T-helper 17 cell (primary cell): ENCODE measurements at places on chromosomes 5 and 9.

DNA sequence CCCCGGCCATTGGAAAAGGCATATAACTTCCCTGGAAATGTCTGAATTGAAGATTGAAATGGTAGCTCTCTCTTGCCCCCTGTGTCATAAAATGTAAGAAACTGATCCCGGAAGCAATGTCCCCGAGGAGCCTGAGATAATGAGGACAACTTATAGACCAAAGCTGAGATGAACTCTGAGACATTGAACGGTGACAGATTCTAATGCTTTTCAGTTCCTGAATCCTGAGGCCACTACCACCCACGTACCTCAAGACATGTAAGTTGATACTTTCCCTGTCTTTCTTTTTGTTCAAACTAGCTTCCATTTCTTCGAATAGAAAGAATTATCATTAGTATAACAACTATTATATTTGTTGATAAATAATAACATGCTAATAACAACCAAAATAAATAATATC lies 51.0 kb downstream of the KIF4B start:
- no peak for DNase-seq

GRCh38 chr5:157331807-157332206 lies 65.9 kb downstream of the CYFIP2 start:
- no peak for DNase-seq

- no peak for DNase-seq
Observed at GRCh38 chr9:128683340-128684064, 5.5 kb upstream of the SET start.

DNA sequence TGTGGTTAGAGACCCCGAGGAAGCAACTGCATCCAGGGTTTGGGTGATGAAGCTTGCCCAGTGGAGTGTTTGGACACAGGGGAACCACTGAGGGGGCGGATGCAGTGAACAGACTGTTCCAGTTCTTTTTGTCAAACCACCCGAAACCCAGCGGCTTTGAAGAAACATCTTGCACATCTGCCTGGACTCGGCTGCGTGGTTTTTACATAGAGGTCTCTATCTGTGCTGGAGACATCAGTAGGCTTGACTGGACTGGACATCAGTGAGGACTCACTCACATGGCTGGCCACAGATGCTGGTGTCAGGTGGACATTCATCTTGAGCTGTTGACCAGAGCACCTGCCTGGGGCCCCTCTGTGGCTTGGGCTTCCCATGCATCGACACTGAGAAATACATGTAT lies 15.3 kb upstream of the SPATA31E1 start:
- DNase-seq, result no peak

DNA sequence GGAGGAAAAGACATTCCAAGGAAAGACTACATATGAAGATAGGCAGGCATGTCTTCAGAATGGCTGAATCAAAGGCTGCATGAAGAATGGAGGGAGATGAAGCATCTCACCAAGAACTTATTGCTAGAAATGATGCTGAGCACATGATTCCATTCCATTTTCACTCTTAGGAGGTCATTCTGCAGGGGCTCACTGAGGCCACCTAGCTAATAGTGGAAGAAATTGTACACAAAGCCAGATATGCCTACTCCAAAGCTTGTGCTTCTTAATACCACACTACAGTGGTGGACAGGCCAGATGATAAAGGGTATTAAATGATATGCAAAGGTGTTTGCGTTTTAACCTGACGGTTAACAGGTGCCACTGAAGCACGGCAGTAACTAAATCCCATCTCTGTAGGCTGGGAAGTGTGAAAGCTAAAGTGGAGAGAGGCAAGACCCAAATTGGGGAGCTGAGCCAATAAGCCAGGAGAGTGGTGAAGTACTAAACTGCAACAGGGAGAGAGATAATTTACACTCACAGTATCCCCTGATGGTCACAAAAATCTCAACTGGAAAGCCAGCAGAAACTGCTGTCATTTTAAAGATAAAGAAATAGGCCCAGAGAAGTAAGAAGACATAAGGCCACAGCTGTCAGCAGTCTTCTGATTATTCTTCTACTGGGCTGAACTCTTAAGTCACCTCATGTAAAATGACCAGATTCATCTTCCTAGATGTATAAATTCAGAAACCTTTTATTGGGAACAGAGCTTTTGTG lies 14.6 kb downstream of the NDUFA8 start:
- DNase-seq, result no peak

GRCh38 chr5:107508097-107508496 lies 162.6 kb downstream of the EFNA5 start:
- DNase-seq, result no peak

GRCh38 chr9:110290001-110290400 lies 33.7 kb upstream of the TXN start:
- DNase-seq, result no peak

DNA sequence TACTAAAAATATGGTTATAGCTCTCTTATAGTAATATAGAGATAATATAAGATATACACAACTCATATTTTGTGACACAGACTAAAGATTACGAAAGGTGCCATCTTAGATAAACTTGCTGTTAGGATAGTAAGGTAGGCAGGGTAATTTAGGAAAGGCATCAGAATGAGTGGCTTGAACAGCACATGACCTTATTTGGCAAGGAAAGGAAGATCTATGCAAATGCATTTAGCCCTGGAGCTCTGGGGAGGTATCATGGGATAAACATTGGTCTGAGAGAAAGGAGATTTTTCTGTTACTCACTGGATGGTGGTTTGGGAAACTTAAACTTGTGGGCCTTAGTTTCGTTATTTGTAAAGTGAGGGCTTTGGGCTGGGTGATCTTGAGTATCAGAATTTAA lies 65.8 kb downstream of the KCTD16 start:
- DNase-seq, result no peak

DNA sequence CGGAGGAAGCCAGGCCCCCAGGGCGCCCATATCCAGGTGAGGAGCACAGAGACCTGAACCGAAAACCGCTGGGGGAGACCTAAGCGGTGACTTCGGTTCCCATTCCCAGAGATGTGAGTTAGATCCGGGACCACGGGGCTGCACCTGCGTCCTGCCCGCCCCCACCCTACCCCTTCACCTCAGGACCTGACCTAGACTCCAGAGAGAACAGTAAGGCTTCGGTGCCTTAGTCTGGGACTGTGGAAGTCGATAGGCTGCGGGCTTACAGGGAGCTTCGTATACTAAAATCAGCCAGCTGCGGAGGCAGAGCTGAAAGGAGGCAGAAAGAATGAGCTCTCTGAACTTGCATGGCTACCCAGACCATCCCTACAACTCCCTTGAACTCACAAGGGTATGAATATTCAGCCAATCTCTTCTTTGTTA lies 518 bp upstream of the FAM13B start:
- DNase-seq, result no peak

DNA sequence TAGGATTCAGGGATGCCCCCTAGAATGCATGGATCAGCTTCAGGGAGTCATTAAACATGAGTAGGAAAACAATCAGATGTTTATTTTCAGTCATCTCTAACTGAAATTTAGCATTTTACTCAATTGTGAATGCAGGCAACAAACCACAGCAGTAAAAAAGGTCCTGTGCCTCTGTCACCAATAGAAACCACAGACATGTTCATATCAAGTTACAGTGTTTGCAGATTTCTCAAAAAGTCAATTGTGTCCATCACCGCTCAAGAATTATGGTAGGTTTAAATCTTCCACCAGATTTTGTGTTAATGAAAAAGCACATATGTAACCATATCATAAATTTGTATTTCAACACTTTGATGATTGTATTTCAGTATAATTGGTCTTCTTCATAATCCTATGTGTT lies 68.4 kb upstream of the SLC1A1 start:
- no peak for DNase-seq

DNA sequence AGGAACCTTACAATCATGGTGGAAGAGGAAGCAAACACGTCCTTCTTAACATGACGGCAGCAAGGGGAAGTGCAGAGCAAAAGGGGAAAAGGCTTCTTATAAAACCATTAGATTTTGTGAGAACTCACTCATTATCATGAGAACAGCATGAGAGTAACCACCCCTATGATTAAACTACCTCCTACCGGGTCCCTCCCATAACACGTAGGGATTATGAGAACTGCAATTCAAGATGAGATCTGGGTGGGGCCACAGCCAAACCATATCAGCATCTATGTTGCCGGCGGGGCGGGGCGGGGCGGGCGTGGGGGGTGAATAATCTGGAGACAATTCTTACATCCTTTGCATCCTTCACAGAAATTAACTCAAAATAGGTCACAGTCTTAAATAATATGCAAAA lies 58.8 kb upstream of the GFPT2 start:
- no peak for DNase-seq

- DNase-seq, result no peak
Observed at GRCh38 chr9:23581931-23582330, 244.1 kb downstream of the ELAVL2 start.

- no peak for DNase-seq
Observed at GRCh38 chr9:120921661-120922181, 4.9 kb downstream of the TRAF1 start.

- no peak for DNase-seq
Observed at GRCh38 chr5:157371655-157372471, 88.2 kb upstream of the NIPAL4 start.

DNA sequence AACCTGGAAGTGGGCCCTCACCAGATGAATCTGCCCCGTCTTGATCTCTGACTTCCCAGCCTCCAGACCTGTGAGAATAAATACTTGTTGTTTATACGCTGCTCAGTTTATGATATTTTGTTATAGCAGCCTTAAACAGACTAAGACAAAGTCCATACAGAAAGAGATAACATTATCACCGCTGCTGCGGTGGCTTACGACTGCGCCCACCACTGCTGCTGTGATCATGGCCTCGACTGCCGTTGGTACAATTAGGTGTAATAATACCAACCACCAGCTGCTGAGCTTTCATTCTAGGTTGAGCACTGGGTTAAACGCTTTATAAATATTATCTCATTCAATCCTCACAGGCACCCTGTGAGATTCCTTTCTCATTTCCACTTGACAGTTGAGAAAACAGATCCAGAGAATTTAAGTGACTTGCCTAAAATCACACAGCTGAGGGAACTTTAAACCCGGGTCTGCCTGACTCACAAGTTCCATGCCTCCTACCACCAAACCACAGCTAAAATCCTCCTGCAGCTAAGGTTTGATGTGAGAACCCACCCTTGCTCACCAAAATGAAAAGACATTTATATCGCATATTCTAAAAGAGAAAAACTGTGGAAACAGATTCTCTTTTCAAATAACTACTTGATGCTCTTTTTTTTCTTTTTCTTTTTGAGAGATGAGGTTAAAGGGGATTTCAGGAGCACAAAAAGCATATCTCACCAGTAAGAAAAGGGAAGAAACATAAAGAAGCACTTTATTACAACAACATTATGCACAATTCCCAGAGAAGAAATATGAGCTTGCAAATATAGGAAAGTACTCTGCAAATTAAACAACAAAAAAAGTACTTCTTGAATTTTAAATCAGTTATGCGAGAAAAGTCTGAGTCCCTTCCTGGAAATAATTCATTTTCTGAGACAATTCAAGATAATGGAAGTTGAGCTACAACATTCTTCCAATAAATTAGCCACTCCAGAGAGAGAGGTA lies 23.9 kb downstream of the GOLM1 start:
- no peak for DNase-seq

DNA sequence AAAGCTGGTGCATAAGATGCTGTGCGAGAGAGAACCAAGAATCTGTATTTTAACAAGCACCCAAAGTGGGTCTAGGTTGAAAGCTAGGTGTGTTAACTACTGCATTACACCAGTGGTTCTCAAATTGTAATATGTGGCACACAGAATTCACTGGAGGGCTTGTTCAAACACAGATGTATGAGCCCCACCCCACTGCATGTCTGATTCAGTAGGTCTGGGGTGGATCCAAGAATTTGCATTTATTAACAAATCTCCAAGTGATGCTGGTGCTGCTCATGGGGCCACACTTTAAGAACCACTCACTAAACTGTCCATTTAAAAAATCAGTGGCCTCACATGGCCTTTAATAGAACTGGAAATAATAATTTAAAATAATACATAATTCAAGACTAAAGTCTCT lies 40.4 kb downstream of the LPAR1 start:
- no peak for DNase-seq

- no peak for DNase-seq
Observed at GRCh38 chr5:139460455-139460854, 2.1 kb downstream of the ECSCR start.

DNA sequence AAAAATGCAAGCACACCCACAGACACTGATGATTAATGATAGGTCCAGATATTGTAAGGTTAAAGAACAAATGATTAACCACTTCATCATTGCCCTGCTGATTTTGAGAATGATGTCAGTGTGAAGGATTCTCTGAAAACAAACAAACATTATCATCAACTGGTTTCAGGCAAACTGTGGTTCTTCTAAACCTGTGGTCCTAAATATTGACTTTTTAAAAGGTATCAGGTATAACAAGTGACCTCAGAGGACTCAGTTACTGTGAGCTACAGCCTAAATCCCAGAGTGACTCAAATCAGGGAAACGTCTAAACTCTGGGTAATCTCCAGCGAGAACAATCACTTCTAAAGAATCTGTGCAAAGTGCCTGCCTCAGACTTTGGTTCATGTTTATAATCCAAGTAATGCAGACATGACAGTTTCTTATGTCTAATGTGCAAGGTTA lies 172.3 kb upstream of the CDH6 start:
- DNase-seq, result no peak

DNA sequence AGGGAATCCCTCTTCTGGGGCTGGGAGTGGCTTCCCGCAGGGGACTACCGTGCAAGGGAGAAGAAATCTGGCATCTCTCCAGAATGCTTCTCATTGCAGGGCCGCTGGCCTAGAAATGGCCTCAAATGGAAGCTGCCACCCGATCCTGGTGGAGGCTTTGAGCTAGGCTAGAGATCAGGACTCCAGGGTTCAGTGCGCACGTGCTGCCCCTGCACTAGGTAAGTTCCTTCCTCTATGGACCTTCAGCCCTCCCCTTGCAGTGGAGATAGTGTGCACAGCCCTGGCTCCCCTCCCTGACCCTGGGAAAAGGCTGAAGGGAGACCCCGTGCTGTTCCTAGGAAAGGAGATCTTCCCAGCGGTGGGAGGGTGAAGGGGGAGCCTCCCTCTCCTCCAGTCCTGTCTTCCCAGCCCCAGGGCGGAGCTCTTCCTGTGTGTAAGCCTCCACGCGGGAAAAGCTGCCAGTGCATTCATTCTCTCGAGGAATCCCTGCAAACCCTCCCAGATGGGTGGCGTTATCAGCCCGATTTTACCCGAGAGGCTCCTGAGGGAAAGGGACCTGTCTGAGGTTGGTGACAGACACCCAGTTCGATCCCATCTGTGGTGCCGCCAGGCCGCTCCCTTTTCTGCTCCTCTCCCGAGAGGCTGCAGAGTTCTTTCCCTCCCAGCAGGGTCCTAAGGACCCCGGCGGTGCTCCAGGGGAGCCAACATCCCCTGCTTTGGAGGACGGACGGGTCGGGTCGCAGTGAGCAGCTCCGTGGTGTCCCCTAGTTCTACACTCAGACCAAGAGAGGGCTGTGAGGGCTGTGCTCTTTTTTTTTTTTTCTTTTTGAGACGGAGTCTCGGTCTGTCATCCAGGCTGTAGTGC lies 1.4 kb upstream of the CERCAM start:
- DNase-seq, result no peak

GRCh38 chr5:6592601-6593000 lies 40.2 kb downstream of the NSUN2 start:
- DNase-seq, result no peak
